Effector memory CD8-positive, alpha-beta T cell (primary cell): ENCODE measurements at places on chromosomes 11 and 22.

DNA sequence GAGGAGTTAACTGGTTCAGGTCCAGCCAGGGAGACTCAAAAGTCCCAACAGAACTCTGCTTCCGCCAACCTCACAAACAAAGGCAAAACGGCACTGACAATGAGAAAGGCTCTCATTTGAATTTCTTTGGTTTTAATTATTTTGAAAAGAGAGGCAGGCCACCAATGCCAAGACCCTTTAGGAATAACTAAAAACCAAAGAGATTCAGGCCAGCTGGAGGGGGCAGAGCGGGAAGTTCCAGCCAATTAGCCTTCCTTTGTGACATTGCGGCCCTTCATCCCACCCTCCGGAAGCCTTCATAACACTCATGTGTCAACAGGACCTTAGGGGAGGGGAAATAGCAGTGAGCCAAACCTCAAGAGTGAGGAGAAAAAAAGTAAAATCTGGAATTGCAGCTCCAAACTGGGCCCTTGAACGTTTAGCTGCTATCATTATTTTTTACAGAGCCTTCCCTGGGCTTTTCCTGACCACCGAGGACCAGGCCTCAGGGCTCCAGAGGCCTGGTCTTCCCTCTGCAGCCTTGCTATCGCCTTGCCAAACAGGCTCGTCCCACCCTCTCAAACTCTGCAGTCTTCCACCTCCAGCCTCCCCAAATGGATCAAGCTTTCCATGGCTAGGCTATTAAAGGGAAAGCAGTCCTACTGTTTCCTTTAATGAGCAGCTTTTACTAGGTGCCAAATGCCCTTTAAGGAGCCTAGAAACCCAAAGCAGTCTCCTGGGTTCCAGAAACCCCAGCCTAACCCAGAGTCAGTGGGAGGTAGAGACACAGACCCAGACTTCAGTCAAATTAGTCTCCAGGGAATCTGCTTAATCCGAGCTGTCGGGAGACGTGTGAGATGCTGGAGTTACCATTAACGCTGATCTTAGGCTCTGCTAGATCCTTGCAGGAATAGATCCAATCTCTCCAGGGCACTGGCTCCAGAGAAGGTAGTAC lies 114.2 kb downstream of the CCDC34 start:
- no peak for DNase-seq

GRCh38 chr11:131353766-131354165 lies 16.6 kb upstream of the NTM start:
- DNase-seq, result no peak

- DNase-seq, result no peak
These were observed 113.9 kb downstream of the TRIM29 start for GRCh38 chr11:120024046-120024445.

DNA sequence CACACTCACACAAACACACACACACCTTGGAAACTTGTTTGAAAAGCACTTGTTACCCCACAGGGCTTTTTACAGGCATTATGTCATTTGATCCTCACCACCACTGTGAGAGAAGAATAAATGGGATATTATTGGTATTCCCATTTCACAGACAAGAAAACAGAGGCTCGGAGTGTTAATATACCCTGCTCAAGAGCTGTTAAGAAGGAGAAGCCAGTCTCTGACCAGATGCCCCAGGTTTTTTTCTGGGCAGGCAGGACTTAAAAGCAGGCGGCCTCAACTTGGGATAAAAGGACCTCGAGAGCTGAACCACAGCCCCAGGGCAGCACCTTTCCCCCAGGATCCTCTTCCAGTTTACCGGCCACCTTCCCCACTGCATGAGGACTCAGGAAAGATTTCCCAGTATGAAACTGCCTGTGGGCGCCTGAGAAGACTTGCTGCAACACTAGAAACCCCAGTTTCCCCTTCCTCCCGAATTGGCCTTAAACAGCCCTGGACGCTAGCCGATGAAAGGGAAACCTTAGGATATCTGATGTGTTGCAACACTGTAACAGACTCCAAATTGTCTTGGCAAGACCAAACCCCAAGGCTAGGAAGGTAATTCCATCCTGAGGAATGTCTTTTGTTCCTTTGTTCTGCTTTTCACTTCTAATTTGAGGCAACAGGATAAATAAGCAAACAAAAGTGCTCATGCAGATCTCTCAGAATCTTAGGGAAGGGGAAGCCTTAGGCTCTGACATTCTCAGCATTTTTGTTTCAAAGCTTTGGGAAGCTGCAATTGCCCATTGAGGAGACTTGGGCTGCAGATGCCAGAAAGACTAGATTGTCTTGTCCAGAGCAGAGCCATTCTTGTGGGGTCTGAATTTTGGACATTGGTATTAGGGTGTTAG lies 173.5 kb downstream of the TRIM29 start:
- DNase-seq, result no peak

GRCh38 chr11:112453601-112454577 lies 193.2 kb upstream of the PLET1 start:
- DNase-seq, result no peak

- DNase-seq, result no peak
These were observed 45.1 kb upstream of the TSPAN18 start for GRCh38 chr11:44681698-44682097.

DNA sequence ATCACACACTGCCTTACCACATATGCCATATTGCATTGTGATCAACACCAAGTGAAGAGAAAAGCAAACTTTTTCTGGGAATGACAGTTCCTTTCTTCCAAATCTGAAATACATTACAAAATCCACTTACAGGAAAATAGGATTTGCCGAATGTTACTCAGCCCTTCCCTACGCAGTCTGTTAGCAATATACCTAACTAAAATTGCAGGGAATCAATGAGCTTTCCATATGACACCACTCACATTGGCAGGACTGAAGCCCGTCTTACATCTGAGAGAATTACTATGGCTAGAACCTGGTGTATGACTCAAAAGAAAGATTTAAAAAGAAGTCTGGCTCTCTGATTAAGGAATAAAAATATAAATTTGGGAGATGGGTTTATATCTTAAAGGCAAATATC lies 136.0 kb downstream of the LRRC4C start:
- no peak for DNase-seq

DNA sequence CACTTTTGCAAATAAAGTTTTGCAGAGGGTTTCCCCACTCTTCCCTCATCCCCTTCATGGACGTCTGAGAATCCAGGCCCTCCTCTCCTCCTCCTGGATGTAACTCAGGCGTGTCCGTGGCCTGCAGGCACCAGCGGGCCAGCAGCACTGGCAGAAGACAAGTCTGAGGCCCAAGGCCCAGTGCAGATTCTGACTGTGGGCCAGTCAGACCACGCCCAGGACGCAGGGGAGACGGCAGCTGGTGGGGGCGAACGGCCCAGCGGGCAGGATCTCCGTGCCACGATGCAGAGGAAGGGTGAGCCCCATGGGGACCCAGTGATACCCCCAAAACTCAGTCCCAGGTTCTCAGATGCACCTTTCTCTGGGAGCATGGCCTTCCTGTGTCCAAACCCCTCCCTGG lies 14.4 kb downstream of the TUB start:
- no peak for DNase-seq

GRCh38 chr11:55707029-55707428 lies 45.0 kb downstream of the OR4C6 start:
- no peak for DNase-seq
